ENCODE measurements at places on chromosomes 4 and X.

GRCh38 chr4:7381221-7381889, 53.4 kb downstream of the PSAPL1 start:
- DNase-seq = no peak

GRCh38 chr4:1396806-1397455, 9.3 kb downstream of the NKX1-1 start:
- no peak for DNase-seq

GRCh38 chr4:54060116-54060515, 4.3 kb downstream of the CHIC2 start:
- DNase-seq = no peak

DNA sequence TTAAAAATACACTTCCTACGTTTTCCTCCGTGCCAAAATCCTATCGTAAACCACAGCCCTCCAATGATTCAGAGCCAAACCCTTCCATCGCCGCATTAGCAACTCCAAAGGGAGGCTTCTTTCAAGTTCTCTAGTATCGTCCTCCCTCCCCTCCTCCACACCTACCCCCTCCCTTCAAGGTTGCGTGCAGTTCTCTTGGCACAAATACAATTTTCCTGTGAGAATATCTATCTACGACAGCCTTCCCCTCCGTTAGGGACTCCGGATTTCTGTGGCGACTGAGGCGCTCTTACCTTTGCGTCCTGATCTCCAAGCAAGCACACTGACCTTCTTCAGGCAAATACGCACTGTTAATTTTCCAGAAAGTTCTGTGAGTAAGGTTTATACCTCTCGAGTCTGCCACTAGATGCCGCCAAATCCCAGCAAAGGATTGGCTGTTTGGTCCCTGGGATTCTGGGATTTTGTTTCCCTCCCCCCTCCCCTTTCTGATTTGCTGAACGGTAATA, 1.2 kb upstream of the MORF4L2 start:
- DNase-seq = peak; percentile 35

Data from SK-N-MC (cell line).